ENCODE measurements at places on chromosomes 3 and 15.

GRCh38 chr15:38520035-38520434 is 44.6 kb downstream of the RASGRP1 start:
- DNase-seq: no peak

DNA sequence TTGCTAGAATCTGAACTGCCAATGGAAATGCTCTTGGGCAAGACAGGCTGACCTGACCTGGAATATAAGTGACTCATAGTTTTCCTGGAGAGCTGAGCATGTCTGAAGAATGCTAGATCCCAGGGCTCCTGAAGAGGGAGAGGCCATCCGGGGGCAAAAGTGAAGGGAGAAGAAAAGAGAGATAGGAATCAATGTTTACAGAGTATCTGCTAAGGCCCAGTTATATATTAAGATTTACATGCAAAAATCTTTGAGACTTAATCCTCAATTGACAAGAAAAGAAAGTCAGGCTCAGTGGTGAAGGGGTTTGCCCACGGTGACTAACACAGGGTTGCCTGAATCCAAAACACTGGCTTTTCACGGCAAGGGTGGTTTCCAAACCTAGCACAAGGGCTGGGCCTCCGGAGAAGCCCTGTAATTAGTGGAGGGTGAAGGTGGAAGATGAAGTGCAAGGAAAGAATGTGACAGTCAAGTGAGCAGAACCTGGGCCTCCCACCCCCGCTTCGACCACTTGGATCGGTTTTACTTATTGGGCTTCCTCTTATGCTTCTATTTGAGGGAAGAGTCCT is 91.7 kb upstream of the FGF12 start:
- DNase-seq: no peak

- DNase-seq: no peak
These were observed 33.2 kb downstream of the IDH3A start for GRCh38 chr15:78182336-78182700.

DNA sequence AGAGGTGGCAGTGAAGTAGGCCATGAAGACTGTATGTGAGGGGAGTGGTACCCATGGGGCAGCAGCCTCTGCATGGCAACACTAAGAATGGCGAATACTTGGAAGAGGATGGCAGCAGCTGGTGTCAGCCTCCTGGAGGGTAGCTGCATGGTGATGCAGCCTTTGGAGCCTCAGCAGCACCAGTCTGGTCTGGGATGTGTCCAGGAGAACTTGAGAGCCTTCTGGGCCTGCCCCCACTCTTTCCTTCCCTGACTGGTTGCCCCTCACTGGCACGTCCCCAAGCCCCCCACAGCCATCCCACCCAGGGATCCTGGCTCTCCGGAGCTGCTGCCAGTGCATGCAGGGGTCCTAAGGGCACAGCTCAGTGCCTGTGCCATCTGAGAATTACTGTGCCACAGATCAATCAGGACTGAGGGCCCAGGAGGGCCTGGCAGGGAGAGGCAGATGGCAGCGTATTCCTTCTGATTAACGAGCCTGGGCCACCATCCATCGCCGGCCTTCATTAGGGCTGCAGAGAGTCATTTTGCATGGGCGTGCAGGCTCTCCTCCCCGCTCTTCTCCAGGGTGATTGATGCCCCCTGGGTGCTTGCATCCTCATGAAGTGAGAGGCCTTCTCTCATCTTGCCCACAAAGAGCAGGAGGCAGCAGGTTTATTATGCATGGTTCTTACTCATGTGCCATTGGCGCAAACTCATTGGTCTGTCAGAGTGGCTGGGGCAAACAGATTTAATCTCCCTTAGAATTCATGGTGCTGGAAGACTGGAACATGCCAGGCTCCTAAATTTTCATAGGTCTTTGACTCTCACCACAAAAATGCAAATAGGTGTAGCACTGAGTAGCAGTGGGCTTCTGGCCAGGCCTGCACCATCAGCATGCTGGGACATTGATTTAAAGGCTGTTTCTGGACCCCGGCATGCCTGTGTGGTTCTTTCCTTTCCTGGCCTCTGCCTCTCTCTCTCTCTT is 116.8 kb downstream of the EPHB1 start:
- no peak for DNase-seq

- no peak for DNase-seq
These were observed 226.3 kb downstream of the MCTP2 start for GRCh38 chr15:94457661-94458060.

GRCh38 chr3:44045476-44046275 is 196.0 kb upstream of the TOPAZ1 start:
- no peak for DNase-seq

DNA sequence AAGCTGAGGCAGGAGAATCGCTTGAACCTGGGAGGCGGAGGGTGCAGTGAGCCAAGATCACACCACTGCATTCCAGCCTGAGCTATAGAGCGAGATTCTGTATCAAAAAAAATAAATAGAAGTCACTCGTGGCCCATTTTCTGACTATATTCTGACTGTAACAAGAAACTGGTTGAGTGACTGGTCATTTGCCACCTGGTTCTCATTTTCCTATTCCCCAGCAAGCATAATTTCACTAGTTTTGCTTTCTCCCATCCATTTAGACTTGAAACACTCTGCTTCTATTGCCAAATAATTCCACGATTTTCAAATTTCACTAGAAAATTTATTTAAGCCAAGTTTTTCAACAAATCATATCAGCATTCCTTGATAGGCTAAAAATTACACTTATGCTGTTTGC is 40.7 kb downstream of the C3orf70 start:
- DNase-seq: no peak

DNA sequence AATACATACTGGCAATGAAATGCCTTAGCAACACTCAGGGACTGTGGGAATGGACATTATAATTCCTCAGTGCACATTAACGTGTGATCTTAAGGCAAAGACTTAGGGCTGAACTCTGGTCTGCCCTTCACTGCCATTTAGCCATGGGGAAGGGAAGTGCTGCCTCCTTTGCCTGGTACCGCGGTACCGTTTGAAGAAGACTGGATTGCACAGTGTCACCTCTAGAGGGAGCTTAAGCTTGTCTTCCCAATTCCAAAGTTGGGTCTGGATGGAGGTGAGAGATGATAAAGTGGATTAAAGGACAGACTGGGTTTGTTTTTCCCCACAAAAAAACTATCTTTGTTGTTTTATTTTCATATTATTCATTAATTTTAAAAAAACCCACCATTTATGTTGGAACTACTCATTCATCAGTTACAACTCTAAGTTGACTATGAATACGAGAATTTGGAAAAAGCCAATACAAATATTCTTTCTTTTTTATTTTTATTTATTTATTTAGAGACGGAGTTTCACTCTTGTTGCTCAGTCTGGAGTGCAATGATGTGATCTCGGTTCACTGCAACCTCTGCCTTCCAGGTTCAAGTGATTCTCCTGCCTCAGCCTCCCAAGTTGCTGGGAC is 60.0 kb upstream of the SYN2 start:
- DNase-seq: no peak

DNA sequence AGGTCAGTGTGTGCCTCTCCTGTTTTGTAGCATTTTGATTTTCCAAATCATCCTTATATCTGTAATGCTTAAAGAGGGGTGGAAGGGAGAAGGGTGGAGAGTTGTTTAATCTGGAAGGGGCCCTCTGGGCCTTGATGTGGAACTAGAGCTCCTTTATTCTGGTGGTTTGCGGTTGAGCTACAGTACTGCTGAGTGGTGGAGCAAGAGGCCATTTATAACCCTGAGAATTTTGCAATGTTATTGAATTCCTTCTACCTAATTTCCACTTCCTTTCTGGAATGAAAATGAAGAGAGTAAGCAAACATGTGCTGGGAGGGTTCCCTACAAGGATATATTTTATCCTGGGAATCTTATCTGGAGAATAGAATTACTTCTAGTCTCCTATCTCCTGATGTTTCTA is 35.3 kb upstream of the TUBGCP5 start:
- DNase-seq: no peak

GRCh38 chr3:35789042-35789831 is 149.9 kb downstream of the ARPP21 start:
- no peak for DNase-seq

DNA sequence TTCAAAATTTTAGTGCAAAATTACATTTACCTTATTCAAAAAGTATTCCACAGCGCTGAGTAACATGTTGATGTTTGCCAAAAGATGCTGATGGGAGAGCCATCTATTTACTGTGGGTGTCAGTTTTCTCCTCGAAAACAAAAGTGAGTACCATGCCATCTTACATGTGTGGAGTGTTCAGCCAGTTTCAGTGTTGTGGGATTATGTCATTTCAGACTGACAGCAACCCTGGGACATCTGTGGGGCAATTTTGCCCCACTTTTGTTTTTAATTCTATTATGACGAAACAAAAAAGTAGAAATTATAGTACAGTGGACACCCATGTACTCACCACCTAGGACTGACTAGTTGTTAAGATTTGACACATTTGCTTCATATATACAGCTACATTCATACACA is 19.6 kb downstream of the SLCO3A1 start:
- DNase-seq: no peak
